ENCODE measurements at places on chromosomes 2 and 18.

DNA sequence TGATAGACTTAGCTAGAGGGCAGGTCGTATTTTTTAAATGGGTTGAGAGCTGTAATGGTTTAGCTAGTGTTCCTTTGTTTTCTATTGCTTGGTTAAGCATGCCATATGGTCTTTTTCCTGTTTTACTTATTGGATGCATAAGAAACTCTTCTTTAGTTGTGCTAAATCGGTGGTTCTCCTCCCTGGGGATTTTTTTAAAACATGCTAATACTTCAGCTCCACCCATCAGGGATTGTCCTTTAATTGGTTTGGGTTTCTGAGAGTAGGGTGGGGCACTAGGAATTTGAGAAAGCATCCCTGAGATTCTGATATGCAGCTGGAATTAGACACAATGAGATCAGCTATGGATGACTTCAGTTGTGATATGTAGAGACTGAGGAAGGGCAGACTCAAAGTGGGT is 497.2 kb downstream of the THSD7B start:
- DNase-seq = no peak

DNA sequence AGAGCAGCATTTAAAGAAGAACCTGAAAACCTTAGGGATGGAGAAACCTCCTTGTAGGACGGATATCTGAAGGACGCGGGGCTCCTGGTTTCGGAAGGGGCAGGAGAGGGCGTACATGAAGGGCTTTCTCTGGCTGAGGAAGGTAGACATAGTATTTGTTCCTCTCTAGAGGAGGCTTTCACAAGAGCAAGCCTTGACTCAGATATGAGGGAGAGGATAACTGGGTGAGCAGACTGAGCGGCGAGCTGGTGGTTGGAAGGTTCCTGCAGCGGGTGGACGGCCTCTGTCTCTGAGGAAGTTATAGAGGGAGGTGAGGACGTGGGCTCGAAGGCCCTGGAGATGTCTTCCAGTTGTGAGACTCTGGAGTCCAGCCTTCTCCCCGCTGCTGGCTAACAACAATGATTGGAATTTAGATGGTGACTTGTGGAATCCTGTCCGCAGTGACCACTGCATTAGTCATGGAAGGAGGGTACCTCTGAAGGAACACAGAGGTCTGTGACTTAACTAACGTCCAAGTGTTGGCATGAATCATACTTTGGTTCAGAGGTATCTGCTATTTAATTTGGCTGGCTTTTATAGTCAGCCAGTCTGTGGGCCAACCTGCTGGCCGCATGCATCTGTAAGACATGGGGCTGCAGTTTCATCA is 80.9 kb downstream of the ASAP2 start:
- no peak for DNase-seq

DNA sequence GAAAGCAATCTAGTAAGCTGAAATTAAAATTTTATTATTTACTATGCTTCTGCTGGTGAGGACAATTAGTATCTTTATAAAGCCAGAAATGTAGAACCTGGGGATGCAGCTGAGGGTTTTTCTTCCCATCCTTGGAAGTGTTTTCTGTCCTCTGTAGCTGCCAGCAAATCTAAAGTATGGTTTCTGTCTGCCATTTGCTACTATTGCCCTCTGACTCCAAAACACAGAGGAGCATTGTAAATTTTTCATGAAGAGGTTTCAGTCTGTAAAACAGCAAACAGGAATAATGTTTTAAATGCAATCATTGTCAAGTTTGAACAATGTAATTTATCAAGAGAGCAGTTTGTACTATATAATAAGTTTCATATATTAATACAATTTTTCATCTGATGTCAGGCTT is 258.8 kb downstream of the ZNF407 start:
- DNase-seq = no peak

GRCh38 chr2:171671867-171672266 is 15.4 kb upstream of the DYNC1I2 start:
- no peak for DNase-seq

- DNase-seq = no peak
These were observed 18.6 kb downstream of the NGEF start for GRCh38 chr2:232994446-232994845.

DNA sequence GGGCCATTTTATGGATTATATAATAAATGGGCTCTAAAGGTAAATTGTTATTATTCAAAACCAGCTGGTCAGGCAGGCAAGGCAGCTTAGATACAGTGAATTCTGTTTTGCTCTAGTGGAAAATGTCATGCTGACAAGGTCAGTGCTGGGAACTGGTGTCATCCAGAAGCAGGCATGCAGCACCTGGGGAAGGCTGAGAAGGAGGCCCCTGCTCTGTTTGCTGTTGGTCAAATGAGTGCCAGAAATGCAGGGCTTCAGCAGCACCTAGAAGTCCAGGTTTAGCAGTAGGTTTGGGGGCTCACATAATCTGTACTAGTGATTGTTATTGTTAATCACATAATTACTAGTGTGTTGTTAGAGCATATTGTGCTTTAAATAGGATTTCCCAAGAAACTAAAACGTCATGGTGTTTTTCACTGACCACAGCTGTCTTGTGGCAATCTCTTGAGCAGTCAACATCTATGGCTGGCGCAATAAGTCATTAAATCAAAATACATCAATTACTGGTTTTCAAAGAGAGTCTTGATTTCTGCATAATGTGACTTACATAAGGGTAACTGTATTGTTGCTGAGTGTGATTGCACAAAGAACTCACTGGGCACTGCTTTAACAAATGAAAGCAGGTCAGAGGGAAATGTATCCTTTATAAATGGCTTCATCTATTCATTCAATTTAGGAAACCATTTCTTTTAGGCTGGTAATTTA is 99.1 kb downstream of the MYO3B start:
- DNase-seq = no peak

DNA sequence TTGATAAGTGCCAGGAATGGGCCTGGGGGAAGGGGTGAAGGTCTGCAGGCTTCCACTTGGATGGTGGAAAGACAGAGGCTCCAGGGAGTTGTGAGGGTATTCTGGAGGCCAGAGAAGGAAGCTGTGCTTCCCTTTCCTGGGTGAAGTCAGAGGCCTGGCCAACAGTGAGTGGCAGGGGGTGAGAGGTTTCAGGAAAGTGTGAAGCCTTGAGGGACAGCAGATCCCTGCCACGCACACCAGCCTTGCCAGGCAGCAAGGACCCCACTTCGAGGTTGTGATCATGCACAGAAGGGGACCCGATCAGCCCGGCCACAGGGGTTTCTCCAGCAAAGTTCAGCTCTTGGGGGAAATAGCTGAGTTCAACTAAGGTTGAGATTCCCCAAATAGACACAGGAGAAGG is 66.5 kb downstream of the SMAD7 start:
- peak; percentile 48 for DNase-seq

- DNase-seq = no peak
These were observed 135.3 kb downstream of the KLHL29 start for GRCh38 chr2:23520256-23520655.

DNA sequence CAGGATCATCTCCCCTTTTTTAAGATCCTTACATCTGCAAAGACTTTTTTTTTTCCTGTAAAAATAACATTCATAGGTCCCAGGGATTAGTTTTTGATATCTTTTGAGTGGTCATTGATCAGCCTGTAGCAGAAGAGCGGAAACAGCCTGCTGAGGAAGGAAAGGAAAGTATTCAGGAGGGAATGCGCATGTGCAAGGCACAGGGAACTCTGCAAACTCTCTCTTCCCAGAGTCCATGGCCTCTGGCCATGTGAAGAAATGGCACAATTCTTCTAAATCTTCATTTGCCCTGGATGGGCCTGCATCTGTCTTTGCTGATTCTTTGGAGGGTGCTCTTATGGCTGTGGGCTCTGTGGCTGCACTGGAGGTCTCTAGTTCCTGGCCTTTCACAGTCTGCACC is 60.1 kb upstream of the SKOR2 start:
- no peak for DNase-seq

DNA sequence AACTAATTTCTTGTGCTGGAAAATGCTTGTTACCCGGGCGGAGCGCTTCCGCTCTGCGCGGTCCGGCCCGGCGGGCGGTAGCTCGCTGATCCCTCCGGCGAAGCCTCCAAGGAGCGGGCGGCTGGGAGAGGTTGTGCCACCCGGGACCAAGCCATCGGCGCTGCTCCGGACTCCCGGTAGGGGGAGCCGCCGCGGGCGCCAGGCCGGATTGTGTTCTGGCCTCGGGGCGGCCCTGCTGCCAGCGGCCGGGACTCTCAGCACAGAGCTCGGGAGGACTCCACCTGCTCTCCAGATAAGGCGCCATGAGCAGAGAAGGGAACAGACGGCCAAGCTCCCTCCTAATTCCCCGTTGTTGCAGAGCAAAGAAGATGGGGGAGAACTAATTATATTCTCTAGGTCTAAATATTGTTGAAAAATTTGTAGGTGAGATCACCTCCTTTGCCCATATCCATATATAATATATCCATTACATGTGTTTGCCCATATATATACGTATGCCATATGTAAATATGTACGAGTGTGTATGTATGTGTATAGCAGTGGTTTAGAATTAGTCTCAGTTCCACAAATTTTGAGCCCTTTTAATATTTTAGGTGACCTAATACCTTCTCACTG is 13.8 kb upstream of the SATB2 start:
- DNase-seq = peak; percentile 81

DNA sequence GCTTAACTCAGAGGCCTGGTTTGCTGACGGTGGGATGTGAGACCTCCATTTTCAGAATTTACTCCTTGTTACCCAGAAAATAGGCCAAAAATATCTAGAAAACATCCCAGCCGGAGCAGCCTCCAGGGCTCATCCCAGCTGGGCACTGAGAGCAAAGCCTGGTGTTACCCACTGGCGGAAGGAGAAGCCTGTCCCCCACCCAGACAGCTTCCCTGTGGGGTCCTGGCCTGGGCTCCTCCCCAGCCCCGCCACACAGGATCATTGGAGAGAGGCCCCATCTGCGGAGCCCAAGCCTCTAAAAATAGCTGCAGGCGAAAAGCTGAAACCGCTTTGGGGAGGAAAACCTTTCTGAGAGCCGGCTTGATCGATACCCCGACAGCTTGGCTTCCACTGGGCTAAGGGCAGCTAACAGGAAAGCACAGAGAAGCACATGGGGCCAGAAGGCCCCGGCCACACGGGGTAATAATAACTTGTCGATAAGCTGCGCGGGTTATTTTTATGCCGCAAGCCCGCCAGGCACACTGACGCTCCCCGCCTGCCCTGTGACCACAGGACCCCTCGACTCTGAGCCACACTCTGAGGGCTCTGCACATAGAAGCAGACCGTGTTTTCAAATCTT is 26.9 kb upstream of the FAHD2A start:
- peak; percentile 23 for DNase-seq

DNA sequence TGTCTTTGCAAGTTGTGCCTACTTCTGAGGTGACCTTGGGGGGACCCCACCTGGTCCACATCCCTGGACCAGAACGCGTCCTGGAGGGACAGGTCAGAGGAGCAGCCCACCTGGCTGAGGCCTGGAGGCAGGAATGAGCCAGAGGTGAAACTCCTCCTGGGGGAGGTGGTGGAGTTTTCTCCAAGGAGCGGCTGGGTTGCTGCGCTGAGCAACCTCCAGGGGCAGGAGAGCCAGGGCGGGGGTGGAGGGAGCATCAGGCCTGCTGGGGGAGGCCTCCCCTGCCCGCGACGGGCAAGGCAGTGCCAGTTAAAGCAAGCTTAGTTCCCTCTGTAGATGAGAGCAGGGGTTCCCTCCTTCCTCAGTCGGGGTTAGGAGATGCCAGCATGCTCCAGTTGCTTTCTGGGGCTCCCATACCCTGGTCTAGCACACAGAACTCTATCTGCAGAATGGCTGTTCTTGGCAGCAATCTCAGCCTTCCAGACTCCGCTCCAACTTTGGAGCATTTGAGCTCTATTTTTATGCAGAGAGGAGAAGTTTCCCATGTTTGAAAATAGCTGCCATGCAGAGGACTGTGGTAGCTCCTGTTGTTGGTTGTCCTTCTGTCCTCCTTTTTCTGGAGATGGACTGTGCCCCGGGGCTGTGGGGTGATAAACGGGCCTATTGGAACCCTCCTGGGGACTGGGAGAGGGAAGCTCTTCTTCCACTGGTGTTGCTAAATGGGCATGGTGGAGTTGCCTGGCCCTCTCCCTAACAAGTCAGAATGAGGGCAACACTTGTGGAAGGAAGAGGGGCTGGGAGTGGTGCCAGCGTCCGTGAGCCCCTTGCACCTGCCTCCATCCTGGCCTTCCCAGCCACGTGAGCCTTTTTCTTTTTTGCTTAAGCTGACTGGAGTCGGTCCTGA is 39.1 kb downstream of the B3GNT2 start:
- DNase-seq = no peak

DNA sequence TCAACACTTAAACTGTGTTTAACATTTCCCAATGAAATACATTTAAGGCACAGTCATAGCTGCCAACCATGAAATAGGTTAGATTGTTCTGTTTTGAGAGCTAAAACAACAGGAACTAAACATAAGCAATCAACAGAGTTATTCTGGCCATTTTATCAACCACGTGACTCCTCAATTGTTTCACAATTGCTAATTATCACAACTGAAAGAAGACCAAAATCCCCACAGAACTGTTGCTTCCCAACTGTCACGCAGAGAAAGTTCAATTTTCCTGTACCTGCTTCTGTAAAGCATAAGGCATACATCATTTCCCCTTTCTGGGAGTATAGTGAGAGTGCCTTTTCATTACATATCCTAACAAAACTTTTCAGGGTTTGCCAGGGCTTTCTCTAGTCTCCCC is 248.6 kb downstream of the EPHA4 start:
- DNase-seq = no peak

DNA sequence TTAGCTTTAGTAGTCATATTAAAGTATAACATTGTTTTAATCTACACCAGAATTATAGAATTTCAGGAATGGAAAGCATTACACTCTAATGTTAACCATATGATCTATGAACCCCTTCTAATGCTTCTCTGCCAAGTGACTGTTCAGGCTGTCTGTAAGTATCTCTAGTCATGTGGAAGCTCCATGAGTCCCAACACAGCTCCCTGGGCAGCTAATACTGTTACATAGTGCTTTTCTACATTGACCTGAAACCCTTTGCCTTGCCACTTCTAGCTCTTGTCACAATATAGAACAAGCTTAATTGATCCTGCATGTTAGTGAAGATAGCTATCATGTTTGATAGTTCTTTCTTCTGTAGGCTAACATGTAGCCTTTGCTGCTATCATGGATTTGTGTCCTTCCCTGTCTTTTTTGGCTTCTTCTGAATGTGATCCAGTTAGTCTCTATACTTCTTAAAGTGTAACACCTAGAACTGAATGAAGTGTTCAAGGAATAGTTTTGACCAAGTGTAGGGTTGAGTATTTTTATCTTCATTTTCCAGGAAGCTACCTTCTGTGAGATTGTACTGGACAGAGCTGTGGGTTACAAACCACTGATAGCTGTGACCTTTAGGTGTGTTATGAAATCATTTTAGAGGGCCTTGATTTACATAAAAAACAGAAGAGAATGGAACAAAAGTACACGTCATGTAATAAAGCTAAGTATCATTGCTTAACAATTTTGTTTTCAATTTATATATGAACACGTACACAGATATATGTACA is 23.7 kb downstream of the BABAM2 start:
- no peak for DNase-seq

- DNase-seq = no peak
These were observed 149.0 kb downstream of the LNPK start for GRCh38 chr2:175852879-175853615.

All from left forelimb (tissue), 1 donor.